ENCODE measurements at places on chromosomes 3 and 15.

GRCh38 chr3:126132751-126133511 lies 47.5 kb downstream of the ALDH1L1 start:
- DNase-seq, result no peak

DNA sequence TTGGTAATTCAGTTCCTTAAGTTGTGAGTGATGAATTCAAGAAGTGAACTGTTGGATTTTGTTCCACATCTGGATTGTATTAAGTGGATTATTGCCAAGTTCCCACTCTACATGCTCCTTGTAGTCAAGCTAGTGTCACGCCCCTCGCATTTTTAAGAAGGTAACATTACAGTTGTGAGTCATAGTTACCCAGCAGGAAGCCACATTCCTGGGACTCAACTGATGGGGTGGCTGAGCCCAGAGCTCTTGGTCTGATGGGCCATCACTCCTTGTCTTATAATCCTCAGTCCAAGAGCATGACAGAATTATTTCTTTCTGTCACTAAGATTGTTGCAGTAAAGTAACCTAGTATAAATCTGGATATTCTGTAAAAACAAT lies 102.7 kb downstream of the PTPRG start:
- DNase-seq, result peak; percentile 80

- no peak for DNase-seq
Measured at GRCh38 chr15:67405208-67406191, 115.4 kb upstream of the C15orf61 start.

DNA sequence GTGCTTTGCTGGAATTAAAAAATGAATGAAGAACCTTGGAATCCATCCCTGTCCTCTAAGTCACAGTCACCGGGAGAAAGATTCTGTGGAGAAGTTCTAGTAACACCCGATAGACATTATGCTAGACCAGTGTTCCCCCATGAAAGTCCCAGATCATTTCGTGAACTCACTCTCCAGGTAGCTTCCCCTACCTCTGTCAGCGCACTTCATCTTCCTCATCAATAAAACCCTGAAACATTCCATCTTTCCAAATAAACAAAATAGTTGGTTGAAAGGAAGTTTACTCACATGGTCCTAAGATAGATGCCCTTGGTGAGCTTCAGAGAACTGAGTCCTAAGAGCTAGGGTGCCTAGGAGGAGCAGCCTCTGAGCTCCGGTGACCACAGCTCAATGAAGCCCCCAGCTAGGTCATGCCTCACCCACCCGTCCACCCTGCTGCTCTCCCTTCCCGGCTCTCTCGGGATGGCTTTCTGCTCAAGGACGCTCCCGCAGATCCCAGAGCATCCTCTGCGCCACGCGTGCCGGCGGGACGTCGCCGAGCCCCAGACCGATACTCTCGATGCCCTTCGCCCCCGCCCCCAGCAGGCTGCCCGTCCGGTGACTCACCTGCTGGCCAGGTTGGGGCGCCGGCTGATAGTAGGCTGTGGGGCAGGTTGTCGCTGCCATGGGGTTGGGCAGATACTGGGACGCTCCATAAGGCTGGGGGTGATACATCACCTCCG lies 776 bp downstream of the VGLL3 start:
- DNase-seq, result no peak

DNA sequence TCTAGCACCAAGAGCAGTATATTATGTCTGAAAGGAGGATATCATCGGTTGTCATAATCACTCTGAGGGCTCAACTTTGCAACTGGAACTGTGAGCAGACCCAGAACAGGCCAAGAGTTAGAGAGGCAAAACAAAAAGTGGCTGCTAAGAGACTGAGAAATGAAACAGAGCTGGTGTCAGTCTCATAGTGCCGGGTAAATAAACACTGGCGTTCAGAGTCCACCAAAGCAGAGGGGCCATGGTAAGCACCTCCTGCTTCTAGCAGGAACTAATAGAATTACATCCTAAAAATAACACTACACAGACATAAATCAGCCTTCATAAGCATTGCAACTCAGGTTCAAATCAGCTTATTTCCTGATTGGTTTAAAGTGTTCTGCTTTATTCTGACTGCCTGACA lies 10.3 kb upstream of the IL12A start:
- no peak for DNase-seq

DNA sequence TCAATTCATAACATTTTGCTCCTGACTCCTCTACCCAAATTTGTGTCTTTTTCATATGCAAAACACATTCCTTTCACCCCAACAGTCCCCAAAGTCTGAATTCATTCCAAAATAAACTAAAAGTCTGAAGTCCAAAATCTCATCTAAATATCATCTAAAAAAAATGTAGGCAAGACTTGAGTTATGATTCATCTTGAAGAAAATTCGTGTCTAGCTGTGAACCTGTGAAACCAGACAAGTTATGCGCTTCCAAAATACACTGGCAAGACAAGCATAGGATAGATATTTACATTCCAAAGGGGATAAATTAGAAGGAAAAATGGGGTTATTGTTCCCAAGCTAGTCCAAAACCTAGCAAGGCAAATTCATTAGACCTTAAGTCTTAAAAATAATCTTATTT lies 1302.0 kb upstream of the GBE1 start:
- DNase-seq, result no peak

DNA sequence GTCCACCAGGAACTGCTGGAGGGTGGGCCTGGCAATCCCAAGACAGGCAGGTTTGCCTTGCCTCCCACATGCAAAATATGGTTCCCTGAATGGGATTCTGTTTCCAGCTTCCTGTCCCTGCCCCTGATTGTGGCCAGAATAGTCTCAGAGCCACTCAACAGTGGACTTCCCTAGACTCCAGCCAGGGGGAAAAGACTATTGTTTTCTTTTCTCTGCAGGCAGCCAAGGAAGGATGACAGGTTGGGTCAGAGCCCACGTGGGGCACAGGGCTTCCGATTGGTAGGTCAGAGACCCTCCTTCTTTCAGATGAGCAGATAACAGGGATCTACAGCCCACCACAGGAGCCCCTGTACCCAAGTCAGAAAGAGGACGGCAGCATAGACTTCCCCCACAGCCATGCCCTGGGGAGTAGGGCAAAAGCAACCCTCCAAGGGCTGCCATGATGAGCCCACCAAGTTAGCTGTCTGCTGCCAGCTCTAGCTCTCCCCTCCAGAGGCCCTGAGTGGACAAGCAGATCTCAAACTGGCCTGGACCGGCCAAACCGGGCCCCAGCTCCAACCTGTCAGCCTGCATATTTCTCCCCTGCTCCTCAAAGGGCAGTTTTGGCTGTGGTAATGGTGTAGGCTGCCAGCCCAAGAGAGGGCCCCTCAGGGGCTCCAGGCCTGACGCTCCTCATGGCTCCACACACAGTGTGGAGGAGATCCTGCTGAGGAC lies 6.4 kb downstream of the TLR9 start:
- no peak for DNase-seq

- no peak for DNase-seq
Measured at GRCh38 chr15:38460543-38460942, 6.6 kb downstream of the FAM98B start.

- no peak for DNase-seq
Measured at GRCh38 chr3:169466990-169467389, 196.5 kb downstream of the MECOM start.

DNA sequence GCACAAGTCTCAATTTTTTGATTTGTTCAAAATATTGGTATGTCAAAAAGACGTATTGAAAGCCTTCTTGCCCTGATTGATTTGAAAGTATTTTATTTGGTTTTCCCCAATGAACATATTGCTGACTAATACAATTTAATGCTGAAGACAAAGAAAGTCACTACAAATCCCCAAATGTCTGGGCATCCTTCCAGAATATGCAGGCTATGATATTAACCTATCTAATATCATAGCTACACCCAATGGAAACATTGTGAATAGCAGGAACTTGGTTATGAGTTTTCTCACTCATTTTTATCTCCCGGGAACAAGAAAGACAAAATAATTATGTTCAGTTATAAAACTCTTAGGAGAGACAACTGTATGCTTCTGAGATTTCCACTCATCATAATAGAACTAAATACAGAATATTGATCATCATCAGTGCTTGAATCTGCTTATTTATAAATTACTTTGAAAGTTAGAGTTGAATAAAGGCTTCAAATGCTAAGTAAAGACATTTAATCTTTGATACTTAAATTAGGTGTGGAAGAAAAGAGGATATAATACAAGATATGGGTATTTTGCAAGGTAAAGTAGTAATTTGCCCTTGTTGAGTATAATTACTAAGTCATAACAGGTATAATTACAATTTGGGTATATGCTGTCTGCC lies 483.9 kb downstream of the RBMS3 start:
- peak; percentile 88 for DNase-seq

GRCh38 chr3:56694867-56695683 lies 12.0 kb upstream of the TASOR start:
- DNase-seq, result no peak

DNA sequence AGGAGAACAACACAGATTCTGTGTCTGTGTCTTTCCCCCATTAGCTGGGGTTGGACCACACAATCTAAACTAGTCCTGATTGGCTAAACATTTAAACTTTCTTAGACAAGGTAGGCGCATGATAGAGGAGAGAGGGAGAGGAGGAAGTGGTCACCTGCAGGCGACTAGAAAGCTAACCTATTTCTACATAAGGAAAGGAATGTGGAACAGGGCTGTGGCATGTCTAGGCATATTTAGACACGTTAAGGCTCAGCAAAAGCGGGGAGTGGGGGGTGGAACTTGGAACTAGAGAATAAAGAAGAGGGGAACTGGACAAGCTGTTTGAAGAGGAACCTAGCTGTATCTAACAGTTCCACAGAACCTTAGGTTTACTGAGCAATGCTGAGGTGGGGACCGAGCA lies 12.8 kb downstream of the LRRC28 start:
- no peak for DNase-seq

DNA sequence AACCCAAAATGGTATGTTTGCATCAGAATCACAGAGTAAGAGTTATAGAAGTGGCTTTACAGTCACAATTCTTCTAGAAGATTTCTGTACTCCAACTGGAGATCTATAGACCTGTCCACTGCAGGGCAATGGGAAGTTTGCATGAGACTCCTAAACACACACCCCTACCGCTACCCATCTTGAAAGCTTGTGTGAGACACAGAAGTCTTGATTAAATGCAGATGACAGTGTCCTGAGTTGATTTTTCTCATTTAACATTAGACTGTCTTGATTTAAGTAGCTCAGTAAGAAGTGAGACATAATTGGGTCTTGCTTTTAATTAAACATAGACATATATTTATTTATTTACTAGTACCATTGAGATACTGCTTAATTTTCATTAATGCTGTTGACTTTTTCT lies 54.4 kb downstream of the CD47 start:
- no peak for DNase-seq

DNA sequence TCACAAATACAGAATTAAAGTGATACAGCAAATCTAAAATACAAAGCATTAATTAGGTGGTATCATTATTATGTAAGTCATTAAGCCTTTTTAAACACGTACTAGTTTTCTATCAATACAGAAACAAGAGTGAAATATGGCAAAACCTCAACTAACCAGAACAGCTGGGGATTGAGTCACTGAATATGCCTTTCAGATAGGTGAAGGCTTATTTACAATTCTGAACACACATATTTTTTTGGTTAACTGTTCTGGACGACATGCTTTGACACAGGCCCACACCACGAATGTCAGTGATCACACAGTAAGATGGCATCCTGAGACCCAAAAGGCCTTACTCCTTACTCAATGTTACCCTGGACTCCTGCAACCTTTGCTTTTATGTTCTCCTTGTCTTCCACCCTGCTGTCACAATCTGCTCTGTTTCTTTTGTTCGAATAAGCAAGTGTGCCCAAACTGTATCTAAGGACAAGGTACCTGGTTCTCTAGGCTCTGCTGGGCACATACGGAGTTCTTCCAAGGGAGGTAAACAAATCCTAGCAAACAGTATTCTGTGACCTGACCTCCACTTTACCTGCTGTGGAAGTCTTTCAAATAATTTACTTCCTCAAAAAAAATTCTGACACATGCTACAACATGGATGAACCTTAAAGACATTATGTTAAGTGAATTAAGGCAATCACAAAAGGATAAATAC lies 7.0 kb downstream of the SFMBT1 start:
- DNase-seq, result no peak

DNA sequence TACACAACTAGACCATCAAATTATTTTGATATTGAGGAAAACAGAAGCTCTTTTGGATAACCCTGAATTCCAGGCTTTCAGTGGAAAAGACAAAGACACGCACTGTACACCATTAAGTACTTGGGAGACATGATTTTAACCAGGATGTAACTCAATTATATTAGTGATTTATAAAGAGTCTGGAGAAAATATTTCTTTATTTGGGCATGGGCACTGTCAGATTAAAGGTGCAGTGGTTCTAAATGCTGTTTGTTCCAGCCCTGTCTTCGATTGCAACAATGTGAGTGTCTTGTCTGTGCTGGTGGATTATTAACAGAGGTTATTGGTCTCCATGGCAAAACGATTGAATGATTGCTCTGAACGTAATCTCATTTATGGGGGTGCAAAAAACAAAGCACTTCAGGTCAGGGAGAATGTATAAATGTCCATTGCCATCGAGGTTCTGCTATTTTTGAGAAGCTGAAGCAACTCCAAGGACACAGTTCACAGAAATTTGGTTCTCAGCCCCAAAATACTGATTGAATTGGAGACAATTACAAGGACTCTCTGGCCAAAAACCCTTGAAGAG lies at the start of gene TM4SF4:
Gene TM4SF4 (plus strand): TSS at position 448 of the 568 bp plus-strand sequence. CDS start 181 bp downstream, outside the sequence.
- DNase-seq, result no peak

DNA sequence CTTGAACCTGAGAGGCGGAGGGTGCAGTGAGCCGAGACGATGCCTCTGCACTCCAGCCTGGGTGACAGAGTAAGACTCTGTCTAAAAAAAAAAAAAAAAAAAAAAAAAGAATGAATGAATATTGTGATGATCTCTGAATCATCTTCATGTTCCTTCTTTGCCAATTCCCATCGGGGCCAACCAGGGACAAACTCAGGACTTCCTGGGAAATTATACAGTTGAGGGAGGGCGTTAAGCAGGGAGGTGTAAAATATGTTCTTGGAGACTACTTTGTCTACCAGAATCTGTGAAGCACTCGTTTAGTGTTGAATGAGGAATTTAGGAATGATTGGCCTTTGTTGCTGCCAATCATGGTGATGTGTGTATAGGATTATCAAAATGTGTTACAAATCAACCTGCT lies 210.6 kb downstream of the PTPRG start:
- no peak for DNase-seq
